ENCODE measurements at places on chromosomes 6 and 20. TPM values are rescaled to one million over a fixed set of nuclear protein-coding genes. Genes with fewer than 3 reads are reported as not detected.

DNA sequence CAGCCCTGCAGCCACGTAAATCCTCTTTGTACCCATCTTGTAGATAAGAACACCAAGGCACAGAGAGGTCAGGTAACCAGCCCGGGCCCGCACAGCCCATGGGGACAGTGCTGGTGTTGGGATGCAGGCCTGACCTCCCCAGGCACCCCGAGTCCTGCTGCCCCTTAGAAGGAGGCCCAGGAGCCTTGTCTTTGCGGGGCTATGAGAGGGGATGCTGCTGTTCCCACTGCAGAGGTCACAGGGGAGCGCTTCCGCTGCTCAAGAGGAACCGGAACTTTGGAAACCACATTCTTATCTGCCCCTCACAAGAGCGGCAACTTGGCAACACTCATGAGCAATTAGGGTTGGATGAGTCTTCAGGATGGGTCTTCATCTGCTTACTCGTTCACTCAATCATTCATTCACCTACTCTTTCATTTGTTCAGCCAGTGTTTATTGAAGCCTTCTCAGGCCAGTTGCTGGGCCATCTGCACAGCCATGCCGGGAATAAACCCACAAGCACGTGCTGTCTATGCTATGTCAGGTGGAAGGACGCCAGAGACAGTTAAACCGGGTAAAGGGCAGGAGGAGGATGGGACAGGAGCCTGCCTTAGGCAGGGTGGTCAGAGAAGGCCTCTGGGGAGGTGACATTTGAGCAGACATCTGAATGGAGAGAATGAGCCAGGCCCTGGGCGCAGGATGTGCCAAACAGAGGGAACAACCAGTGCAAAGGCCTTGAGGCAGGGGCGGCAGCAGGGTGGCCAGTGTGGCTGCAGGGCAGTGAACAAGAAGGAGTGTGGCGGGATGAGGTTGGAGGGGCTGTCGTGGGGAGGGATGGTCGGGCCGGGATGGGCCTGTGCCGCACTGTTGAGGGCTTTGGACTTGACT is 60.8 kb downstream of the RBM38 start:
- no peaks in the 10 kb centered on the region for H3K4me1 ChIP-seq
- no peak overlapping the region for H3K27ac ChIP-seq
- H3K4me3 ChIP-seq, result no peak overlapping the region
- no peak for DNase-seq
- H3K36me3 ChIP-seq, result no peaks in the 10 kb centered on the region

GRCh38 chr20:35838205-35838604 is 66.4 kb downstream of the PHF20 start:
- H3K27ac ChIP-seq, result no peak overlapping the region
- no peak for DNase-seq
- no peak overlapping the region for H3K4me3 ChIP-seq
- no peaks in the 10 kb centered on the region for H3K27me3 ChIP-seq
- H3K4me1 ChIP-seq, result no peaks in the 10 kb centered on the region
- peaks cover 25% of the 10 kb centered on the region for H3K36me3 ChIP-seq

Gene ZC3H12D
- 0.15 TPM for total RNA-seq

Gene TNF
- total RNA-seq, result not detected

- no peak overlapping the region for H3K27ac ChIP-seq
- no peak for DNase-seq
- no peak overlapping the region for H3K4me3 ChIP-seq
- H3K4me1 ChIP-seq, result no peaks in the 10 kb centered on the region
- no peaks in the 10 kb centered on the region for H3K27me3 ChIP-seq
Measured at GRCh38 chr20:31975874-31976273, 7.9 kb downstream of the XKR7 start.

Data from H9 (cell line).